Right ventricle myocardium superior (tissue), 1 donor: ENCODE measurements at places on chromosomes 4 and X.
A peak's percentile ranks its signal among the peaks of the same experiment; 100 is the strongest.

- DNase-seq, result no peak
These were observed 53.2 kb downstream of the ARHGAP10 start for GRCh38 chr4:147785129-147785528.

DNA sequence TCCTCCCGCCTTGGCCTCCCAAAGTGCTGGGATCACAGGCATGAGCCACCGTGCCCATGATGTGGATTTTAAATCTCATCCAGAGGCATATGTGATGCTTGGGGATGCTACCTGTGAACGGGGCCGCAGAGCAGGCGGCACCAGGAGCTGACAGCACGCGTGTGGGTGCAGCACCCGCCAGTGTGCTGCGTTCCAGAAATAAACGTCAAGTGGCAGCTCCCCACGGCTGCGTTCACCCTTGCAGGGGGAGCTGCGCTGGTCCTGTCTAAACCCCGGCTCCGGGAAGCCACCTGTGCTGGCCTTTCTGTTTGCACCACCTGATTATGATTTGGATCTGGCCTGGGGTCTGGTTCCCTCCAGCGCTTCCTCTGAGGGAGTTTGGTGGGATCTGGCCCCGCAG is 77.8 kb downstream of the SORCS2 start:
- DNase-seq, result peak; percentile 10

GRCh38 chr4:184792950-184793555 is 32.7 kb downstream of the ACSL1 start:
- no peak for DNase-seq

- no peak for DNase-seq
These were observed 81.2 kb upstream of the GPM6B start for GRCh38 chrX:13898083-13898482.

DNA sequence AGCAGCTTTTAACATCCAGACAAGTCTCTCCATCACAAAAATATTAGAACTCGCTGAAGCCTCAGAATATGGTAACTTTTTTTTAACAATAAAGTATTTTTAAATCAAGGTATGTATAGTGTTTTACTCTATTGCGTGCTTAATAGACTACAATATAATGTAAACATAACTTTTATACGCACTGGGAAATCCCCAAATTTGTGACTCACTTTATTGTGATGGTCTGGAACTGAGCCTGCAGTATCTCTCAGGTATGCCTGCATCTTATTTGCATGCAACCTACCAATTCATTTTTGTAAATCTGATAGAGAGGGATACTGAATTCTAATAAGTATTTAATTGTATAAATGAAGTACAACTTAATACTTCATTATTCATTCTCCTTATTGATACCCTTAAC is 823.5 kb downstream of the ADGRL3 start:
- no peak for DNase-seq

DNA sequence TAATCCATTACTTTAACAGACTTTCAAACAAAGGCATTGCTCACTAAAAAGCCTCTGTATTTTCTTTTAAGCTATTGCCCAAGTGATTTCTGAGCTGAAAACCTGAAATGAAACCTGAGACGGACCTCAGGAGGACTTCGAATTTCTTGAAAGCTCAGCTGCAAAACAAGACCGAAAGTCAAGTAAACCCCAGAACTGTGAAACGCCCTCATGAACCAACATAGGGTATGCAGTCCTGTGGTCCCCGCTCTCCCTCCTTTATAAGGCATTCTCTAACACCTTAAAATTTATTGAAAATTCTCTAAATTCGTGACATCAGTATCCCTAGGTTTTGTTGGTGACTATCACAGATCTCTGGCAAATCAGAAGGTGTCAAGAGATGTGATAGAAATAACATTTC is 91.8 kb downstream of the SHISA3 start:
- DNase-seq, result no peak

- DNase-seq, result no peak
These were observed 28.7 kb downstream of the STAG2 start for GRCh38 chrX:123990169-123990568.

DNA sequence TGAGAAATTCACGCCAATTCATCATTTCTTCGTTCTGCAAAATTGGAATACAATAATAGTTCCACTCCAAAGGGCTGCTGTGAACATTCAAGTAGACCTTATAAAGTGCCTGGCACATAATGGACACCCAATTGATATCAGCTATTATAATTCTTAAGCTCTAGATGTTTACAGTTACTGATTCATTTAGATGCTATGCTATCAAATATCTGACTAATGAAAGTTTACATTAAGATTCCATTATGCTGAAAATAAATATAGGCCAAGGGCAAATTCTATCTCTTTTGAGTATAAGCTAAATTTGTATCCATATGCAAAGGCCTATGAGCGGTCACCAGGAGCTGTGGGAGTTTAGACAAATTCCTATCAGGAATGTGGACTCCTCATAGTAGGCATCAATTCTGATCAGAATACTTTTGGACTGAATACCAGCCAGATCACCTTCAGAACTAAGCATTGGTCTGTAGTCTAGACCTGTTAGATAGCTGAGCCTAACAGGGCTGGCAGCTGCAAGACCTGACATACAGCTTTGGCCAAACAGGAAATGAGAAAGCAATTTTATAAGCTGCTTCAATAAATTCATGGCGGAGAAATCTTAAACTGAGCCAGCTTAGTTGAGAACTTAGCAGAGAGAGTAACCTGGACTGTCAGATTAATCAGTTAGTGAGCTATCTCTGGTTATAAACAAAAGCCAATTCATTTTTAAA is 384.3 kb upstream of the ACTRT1 start:
- DNase-seq, result no peak
